MCF 10A (cell line): ENCODE measurements at places on chromosomes 3 and 15.

- no peaks in the 10 kb centered on the region for H3K27me3 ChIP-seq
- H3K36me3 ChIP-seq: peaks cover 9% of the 10 kb centered on the region
- peaks cover 44% of the 10 kb centered on the region for H3K4me1 ChIP-seq
- H3K27ac ChIP-seq: peak overlapping the region; percentile 62
- DNase-seq: peak; percentile 92
- no peak overlapping the region for H3K4me3 ChIP-seq
These were observed 111.9 kb downstream of the ETFA start for GRCh38 chr15:76199106-76200082.

GRCh38 chr15:58999694-59000093 lies 12.2 kb downstream of the RNF111 start:
- H3K4me1 ChIP-seq: peaks cover 12% of the 10 kb centered on the region
- no peak overlapping the region for H3K4me3 ChIP-seq
- H3K36me3 ChIP-seq: peaks cover 15% of the 10 kb centered on the region
- H3K27me3 ChIP-seq: no peaks in the 10 kb centered on the region
- no peak for DNase-seq
- no peak overlapping the region for H3K27ac ChIP-seq

- no peaks in the 10 kb centered on the region for H3K36me3 ChIP-seq
- H3K27me3 ChIP-seq: peaks cover 15% of the 10 kb centered on the region
- no peak for DNase-seq
- no peak overlapping the region for H3K27ac ChIP-seq
These were observed 49.8 kb upstream of the SLC6A1 start for GRCh38 chr3:10942690-10943205.

- no peaks in the 10 kb centered on the region for H3K4me1 ChIP-seq
- peaks cover 53% of the 10 kb centered on the region for H3K27me3 ChIP-seq
- DNase-seq: no peak
- H3K27ac ChIP-seq: no peak overlapping the region
- H3K36me3 ChIP-seq: no peaks in the 10 kb centered on the region
These were observed 152.3 kb upstream of the ROPN1 start for GRCh38 chr3:124144035-124144814.

- no peaks in the 10 kb centered on the region for H3K36me3 ChIP-seq
- peaks cover 5% of the 10 kb centered on the region for H3K4me1 ChIP-seq
- no peak for DNase-seq
- H3K27me3 ChIP-seq: peaks cover 42% of the 10 kb centered on the region
- H3K27ac ChIP-seq: no peak overlapping the region
These were observed 127.3 kb upstream of the ROPN1 start for GRCh38 chr3:124119056-124119716.

DNA sequence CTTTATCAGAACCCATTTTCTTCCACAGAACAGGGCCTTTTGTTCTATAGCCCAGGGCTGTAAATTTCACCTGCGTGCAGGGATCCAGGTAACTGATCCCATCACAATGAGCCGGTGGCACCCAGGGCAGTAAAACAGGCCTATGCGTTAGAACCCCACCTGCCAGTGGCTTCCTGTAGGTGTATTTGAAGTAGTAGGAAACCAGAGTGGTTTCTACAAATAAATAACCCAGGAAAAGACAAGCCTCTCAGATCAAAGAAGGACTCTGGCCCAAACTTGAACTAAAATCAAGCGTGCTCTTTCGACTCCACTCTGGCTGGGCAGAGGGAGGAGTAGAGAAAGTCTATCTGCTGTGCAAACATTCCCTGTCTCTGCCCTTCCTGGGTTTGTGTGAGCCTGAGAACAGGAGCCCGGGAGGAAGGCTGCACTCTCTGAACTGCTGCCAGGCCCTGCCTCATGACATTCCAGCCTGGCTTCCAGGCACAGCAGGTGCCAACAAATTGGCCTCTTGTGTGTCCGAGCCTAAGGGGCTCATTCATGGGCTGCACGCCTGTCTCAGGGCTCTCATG lies 77.7 kb downstream of the CEMIP start:
- peaks cover 24% of the 10 kb centered on the region for H3K4me1 ChIP-seq
- no peaks in the 10 kb centered on the region for H3K27me3 ChIP-seq
- H3K36me3 ChIP-seq: no peaks in the 10 kb centered on the region
- no peak overlapping the region for H3K4me3 ChIP-seq
- peak; percentile 70 for DNase-seq

DNA sequence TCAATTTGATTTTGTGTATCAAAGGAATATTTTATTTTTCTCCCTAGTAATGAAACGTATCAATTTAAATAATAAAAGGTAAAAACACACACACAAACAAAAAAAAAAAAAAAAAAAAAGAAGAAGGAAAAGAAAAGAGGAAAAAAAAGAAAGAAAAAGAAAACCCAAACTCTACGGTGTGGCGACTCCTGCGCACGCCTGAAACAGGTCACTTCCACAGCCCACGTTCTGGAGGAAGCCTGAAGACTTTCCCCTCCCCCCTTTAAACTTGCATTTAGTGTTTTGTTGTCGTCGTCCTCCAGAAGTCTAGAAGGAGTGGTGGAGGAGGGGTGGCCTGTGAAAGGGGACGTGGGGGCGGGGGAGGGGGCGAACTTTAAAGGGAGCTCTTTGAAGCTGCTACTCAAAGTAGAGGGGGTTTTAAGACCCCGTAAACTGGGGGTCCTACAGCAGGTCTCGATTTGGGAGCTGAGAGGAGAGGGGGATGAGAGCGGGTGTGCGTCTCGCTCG lies 2.3 kb upstream of the TLE3 start:
- H3K27ac ChIP-seq: peak overlapping the region; percentile 100
- peaks cover 14% of the 10 kb centered on the region for H3K4me1 ChIP-seq
- DNase-seq: no peak
- H3K4me3 ChIP-seq: peak overlapping the region; percentile 95
- no peaks in the 10 kb centered on the region for H3K27me3 ChIP-seq

DNA sequence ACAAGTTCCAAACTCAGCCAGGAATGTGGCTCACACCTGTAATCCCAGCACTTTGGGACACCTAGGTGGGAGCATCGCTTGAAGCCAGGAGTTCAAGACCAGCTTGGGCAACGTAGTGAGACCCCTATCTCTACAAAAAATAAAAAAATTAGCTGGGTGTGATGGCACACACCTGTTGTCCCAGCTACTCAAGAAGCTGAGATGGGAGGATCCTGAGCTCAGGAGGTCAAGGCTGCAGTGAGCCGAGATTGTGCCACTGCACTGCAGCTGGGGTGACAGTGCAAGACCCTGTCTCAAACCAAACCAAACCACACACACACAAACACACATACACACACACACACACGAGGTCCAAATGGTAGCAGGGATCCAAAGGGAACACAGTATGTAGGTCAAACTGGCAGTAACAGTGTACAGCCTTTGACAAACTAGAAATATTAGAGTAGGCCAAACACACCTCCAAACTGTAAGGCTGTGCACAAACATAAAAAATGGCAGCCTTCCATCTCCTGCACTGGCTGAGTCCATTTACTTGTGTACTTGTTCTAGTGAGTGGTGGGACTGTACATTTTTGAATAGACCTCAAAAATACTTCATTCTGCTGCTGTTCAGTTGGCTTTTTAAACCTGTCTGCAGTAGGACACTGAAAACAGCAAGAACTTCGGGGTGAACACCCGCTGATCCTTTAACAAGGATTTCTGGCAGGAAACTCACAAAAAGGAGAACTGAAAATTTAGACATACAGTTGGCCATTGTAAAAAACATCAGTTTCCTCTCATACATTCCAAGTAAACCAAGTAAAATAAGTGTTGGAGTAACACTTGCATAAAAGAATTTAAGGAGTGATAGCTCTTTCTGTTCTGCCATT lies 33.6 kb downstream of the INTS14 start:
- H3K27ac ChIP-seq: peak overlapping the region; percentile 49
- no peaks in the 10 kb centered on the region for H3K27me3 ChIP-seq
- H3K36me3 ChIP-seq: peaks cover 69% of the 10 kb centered on the region
- no peak for DNase-seq
- no peaks in the 10 kb centered on the region for H3K4me1 ChIP-seq

GRCh38 chr15:69988541-69989225 lies 109.0 kb downstream of the TLE3 start:
- no peak for DNase-seq
- peaks cover 82% of the 10 kb centered on the region for H3K27me3 ChIP-seq
- no peaks in the 10 kb centered on the region for H3K36me3 ChIP-seq
- H3K27ac ChIP-seq: no peak overlapping the region
- H3K4me1 ChIP-seq: no peaks in the 10 kb centered on the region
- no peak overlapping the region for H3K4me3 ChIP-seq

GRCh38 chr3:17908399-17909191 lies 166.2 kb upstream of the TBC1D5 start:
- no peak overlapping the region for H3K4me3 ChIP-seq
- H3K27me3 ChIP-seq: no peaks in the 10 kb centered on the region
- no peaks in the 10 kb centered on the region for H3K4me1 ChIP-seq
- no peak overlapping the region for H3K27ac ChIP-seq
- no peak for DNase-seq

GRCh38 chr15:77036537-77037387 lies 34.1 kb downstream of the TSPAN3 start:
- no peak for DNase-seq
- H3K36me3 ChIP-seq: no peaks in the 10 kb centered on the region
- no peak overlapping the region for H3K27ac ChIP-seq

DNA sequence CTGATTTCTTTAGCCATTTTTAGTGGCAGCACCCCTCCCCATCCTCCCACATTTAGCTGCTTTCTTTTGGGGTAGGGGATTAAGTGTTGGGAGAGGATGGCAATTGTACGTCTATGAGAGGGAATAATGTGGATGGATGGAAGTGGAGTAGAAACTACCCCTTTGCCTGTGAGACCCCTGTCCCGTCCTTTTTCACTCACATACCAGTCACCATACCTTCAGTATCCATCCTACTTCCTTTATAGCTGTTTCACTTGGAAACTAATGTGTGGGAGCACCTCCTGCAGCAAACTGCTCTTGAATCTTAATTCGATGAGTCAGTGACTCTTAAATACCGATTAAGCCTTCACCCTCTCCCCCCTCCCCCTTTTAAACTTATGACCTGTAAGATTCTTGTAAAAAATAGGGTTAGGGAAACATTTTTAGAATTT lies 730 bp downstream of the SPRED1 start:
- no peaks in the 10 kb centered on the region for H3K27me3 ChIP-seq
- peak overlapping the region; percentile 90 for H3K27ac ChIP-seq
- peak overlapping the region; percentile 83 for H3K4me3 ChIP-seq
- peaks cover 11% of the 10 kb centered on the region for H3K36me3 ChIP-seq
- peak; percentile 61 for DNase-seq

- H3K4me3 ChIP-seq: no peak overlapping the region
- no peaks in the 10 kb centered on the region for H3K27me3 ChIP-seq
- DNase-seq: no peak
- no peak overlapping the region for H3K27ac ChIP-seq
These were observed 55.6 kb upstream of the C15orf61 start for GRCh38 chr15:67465196-67465952.

- H3K4me1 ChIP-seq: peaks cover 20% of the 10 kb centered on the region
- H3K27ac ChIP-seq: peak overlapping the region; percentile 85
- peaks cover 13% of the 10 kb centered on the region for H3K36me3 ChIP-seq
- H3K4me3 ChIP-seq: peak overlapping the region; percentile 93
- no peaks in the 10 kb centered on the region for H3K27me3 ChIP-seq
These were observed 1.8 kb downstream of the DIPK2A start for GRCh38 chr3:143973259-143974021.

GRCh38 chr3:79297245-79297960 lies 470.4 kb downstream of the ROBO1 start:
- peaks cover 57% of the 10 kb centered on the region for H3K27me3 ChIP-seq
- H3K27ac ChIP-seq: no peak overlapping the region
- no peak overlapping the region for H3K4me3 ChIP-seq

DNA sequence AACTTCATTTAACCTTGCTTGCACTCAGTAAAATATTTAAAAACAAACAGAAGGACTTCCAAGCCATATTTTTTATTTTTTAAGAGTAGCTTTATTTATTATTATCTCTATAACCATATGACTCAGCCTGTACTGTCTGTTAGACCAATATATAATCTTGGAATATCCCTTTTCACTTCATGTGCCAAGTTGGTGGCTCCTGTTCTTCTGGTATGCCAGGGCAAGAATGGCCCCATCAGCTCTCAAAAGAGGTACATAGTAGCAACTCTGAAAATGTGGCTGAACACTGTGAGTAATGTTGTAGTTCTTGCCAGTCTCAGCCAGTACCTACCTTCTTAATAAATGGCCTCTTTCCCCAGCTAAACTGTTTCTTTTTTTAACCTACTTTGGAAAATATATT lies 257.0 kb upstream of the UBE2E1 start:
- peak overlapping the region; percentile 18 for H3K27ac ChIP-seq
- no peak overlapping the region for H3K4me3 ChIP-seq
- H3K4me1 ChIP-seq: peaks cover 19% of the 10 kb centered on the region
- no peaks in the 10 kb centered on the region for H3K27me3 ChIP-seq
- H3K36me3 ChIP-seq: peaks cover 13% of the 10 kb centered on the region

DNA sequence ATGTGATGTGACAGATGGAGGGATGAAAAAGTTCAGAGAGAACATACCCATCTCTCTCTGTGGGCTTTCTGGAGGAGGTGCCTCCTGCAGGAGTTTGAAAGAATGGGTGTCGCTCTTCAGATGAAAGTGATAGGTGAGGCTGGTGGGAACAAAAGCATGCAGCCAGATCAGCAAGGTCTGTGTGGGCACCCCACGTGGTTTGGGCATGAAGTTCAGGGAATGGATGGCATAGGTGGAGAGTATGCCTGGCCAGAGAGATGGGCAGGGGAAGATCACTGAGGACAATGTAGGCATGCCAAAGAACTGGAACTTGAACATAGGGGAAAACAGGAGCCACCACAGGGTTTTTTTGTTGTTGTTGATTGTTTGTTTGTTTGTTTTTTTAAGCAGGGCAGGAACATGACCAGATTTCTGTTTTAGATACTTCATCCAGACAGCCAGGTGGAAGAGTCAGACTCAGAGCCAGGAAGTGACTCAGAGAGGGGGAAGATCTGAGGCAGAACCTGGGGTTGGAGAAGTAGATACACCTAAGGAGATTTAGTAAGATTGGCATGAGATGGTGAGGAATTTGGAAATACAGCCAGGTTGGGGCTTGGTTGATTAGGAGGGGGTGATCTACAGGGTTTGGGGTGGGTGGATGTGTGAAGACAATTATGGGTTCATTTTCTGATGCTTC lies 64.8 kb upstream of the CLSTN2 start:
- H3K4me1 ChIP-seq: peaks cover 7% of the 10 kb centered on the region
- H3K36me3 ChIP-seq: no peaks in the 10 kb centered on the region

DNA sequence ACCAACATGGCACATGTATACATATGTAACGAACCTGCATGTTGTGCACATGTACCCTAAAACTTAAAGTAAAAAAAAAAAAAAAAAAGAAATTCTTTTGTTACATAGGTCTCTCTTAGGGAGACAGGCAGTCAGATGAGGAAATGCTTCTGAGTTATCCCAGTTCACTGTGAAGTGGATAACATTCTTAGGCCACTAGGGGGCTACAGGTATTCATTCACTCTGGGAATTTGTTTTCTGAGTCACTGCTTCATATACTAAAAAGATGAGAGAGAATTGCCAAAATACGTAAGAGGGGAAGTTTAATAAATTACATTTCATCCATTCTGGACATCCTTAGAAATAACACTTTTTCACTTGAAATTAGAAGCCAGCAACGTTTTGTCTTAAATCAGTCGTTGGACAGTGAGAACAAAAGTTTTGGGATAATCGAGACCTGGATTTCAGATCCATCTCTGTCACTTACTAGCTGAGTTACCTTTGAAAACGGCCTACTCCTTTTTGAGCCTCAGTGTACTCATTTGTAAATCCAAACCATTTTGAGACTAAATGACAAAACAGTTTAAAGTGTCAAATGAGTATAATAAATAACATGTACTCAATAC lies 738.4 kb upstream of the ALCAM start:
- H3K27me3 ChIP-seq: no peaks in the 10 kb centered on the region
- H3K27ac ChIP-seq: peak overlapping the region; percentile 35
- DNase-seq: peak; percentile 79
- H3K4me3 ChIP-seq: no peak overlapping the region
- peaks cover 20% of the 10 kb centered on the region for H3K4me1 ChIP-seq
- H3K36me3 ChIP-seq: peaks cover 3% of the 10 kb centered on the region
